ENCODE measurements at places on chromosomes 6 and 20. TPM values are rescaled to one million over a fixed set of nuclear protein-coding genes. Genes with fewer than 3 reads are reported as not detected.

LRFN2 gene
- total RNA-seq, result not detected

GHRH gene
- not detected for total RNA-seq

WFDC11 gene
- total RNA-seq, result not detected

OR2B2 gene
- not detected for total RNA-seq

MRAP2 gene
- 0.95 TPM for total RNA-seq

FERMT1 gene
- total RNA-seq, result 12.9 TPM

KIFC1 gene
- 16.9 TPM for total RNA-seq

IMPG1 gene
- not detected for total RNA-seq

TINAG gene
- total RNA-seq, result not detected

SRMS gene
- total RNA-seq, result not detected

ANKRD60 gene
- not detected for total RNA-seq

HLA-DOB gene
- total RNA-seq, result 0.58 TPM

HCRTR2 gene
- total RNA-seq, result not detected

LRRC73 gene
- 0.26 TPM for total RNA-seq

SLC13A3 gene
- total RNA-seq, result not detected

SYNDIG1 gene
- total RNA-seq, result not detected

PNISR gene
- 86.5 TPM for total RNA-seq

C6orf15 gene
- not detected for total RNA-seq

MAP1LC3A gene
- total RNA-seq, result 1.2 TPM

SOX18 gene
- total RNA-seq, result 1.7 TPM

HRH3 gene
- not detected for total RNA-seq

DEF6 gene
- 2.1 TPM for total RNA-seq

PRR18 gene
- total RNA-seq, result 0.35 TPM

CDSN gene
- total RNA-seq, result not detected

TAGAP gene
- not detected for total RNA-seq

GPLD1 gene
- total RNA-seq, result 0.63 TPM

Data from NCI-H460 (cell line).